Hindlimb muscle (tissue), 1 donor: ENCODE measurements at places on chromosomes 3 and 15.
A peak's percentile ranks its signal among the peaks of the same experiment; 100 is the strongest.

GRCh38 chr3:4474683-4475490 lies 7.8 kb upstream of the SUMF1 start:
- DNase-seq, result no peak

- DNase-seq, result no peak
Measured at GRCh38 chr3:141835557-141836229, 40.8 kb upstream of the ATP1B3 start.

- no peak for DNase-seq
Measured at GRCh38 chr15:101347454-101347853, 52.4 kb upstream of the SNRPA1 start.

- no peak for DNase-seq
Measured at GRCh38 chr15:78749831-78750230, 61.4 kb downstream of the ADAMTS7 start.

- DNase-seq, result no peak
Measured at GRCh38 chr3:80244390-80244789, 476.6 kb upstream of the ROBO1 start.

- DNase-seq, result peak; percentile 47
Measured at GRCh38 chr15:63891079-63891767, 57.5 kb upstream of the HERC1 start.

DNA sequence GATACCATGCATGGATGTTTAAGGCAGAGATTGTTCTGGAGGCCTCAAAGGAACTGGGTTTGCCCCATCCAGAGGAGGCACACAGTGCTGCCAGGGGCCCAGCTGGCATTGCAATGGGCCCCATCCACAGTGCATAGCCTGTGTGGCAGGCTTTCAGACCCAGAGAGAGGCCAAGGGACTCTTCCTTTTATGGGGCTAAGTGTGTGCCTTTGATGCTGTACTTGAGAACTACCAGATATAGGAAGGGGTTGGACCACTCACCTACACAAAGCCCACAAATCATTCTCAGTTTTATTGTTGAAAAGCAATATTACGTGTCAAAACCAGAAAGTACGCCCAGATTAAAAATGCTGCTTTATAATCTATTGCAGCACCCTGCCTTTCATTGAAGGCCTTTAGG lies 134.9 kb downstream of the EPHB1 start:
- DNase-seq, result no peak

DNA sequence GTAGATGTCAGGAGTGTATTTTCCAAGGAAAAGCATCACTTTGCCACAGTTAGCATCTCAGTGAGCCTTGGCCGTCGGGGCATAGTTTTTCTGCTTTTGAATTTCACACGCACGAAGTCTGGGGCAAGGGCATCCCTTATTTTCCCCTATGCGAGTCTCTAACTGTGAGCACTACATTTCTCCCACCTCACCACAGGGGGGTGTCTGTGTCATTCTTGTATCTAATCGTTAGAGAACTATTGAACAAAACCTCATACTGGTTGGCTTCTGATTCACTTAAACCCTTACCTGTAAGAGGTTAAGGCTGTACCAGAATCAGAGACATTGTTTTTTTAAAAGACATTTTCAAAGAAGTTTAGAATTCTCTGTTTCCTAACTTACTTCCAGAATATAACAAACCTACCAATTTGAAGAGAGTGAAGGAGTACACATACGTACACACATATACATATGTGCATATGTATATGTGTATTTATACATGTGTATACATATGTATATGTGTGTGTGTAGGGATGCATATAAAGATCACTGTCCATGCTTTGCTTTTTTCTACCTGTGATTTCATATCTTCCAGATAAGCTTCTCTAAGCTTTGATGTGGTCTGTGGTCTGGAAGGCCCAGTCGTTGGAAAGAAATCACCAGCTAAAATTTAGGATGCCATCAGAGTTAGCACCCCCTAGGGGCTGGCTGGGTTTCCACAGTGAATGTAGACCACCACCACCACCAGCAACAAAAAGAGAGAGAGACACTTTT lies 49.4 kb downstream of the MYZAP start:
- no peak for DNase-seq

GRCh38 chr3:146350852-146351251 lies 99.9 kb upstream of the PLSCR4 start:
- DNase-seq, result no peak

- DNase-seq, result no peak
Measured at GRCh38 chr3:56365905-56366640, 102.2 kb downstream of the ERC2 start.

- no peak for DNase-seq
Measured at GRCh38 chr15:36358094-36358493, 221.3 kb upstream of the CDIN1 start.

DNA sequence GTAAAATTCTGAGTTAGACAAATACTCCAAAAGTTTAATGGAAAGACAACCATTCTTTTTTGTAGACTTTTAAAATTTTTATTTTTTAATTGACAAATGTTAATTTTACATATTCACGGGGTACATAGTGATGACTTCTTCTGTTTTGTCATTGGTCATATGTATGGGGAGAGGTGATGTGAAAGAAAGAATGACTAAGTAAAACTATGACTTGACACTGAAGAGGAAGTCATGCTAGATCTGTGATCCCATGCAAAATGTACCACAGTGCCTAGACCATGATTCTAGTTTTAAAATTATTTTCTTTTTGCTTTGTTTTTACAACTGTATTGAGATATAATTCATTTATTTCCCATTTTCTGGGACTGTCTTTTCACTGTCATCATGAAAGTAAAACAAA lies 281.6 kb downstream of the MBNL1 start:
- no peak for DNase-seq

GRCh38 chr15:45123397-45123796 lies 6.3 kb downstream of the DUOXA1 start:
- DNase-seq, result no peak

DNA sequence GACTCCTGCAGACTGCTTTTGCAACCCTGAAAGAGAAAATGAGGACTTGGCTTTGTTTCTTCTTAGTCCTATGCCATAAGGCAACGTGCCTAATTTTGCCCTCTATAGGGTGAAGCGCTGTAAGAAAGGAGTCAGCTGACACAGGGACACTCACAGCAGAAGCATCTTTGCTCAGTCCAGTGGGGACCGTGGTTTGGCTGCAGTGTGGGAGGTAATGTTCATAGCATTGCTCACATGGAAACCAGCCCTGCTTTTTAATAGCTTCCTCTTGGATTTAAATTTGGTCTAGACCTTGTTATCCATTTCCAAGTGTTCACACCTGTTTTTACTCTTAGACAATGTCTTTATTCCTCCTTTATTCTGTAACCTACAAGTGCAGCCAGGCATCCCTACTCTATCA lies 1032.1 kb downstream of the NTRK3 start:
- no peak for DNase-seq

DNA sequence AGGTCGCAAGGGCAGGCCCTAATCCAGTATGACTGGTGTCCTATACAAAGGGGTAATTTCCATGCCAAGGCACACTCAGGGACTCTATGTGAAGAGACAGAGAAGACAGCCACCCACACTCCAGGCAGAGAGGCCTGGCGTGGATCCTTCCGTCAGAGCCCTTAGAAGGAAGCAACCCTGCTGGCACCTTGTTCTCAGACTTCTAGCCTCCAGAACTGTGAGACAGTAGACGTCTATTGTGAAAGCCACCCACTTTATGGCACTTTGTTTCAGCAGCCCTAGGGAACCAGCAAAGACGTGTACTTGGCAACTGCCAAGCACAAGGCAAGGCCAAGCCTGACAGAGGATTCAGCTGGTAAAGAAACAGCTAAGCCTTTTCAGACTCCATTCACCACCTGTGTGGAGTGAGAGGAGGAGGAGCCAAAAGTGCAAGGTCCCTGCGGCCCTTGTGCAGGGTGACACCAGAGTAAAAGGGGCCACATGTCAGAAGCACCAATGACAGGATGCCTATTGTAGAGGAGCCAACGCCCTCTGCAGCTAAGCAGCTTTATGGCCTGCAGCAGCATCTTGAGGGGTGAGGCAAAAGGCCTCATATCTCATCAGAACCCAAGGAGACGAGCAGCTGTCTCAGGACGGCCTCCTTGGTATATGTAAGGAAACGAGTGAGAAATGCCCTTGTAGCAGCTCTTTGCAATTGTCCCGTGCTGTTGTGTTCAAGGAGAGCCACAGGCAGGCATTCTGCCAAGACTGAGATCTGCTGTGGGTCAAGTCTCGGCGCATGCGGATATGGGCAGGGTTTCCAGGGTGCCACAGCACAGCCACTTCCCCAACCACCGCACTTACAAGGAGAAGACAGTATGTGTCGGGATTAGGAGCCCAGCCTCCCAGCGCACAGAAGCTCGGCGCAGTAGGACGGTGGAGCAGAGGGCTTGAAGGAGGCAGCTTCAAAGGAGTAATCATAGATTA lies 121.5 kb upstream of the LIPC start:
- DNase-seq, result no peak

DNA sequence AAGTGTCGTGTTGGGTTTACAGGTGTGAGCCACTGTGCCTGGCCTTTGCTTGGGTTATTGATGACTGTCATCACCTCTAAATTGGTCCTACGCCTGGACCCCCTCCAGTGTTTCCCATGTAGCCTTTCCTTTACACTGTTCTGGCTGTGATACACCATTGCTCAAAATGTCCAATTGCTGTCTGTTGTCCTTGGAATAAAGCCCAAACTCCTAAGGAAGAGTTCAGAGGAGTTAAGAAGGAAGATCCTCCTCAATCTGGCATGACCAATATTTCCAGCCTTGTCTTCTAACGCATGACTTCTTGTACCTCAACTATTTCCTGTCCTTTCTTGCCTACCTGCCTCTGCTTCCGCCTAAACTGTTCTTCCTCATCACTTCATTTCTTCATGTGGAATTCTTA lies 113.1 kb downstream of the POLR2M start:
- DNase-seq, result no peak

- DNase-seq, result peak; percentile 63
Measured at GRCh38 chr15:60195611-60196010, 191.5 kb downstream of the FOXB1 start.

DNA sequence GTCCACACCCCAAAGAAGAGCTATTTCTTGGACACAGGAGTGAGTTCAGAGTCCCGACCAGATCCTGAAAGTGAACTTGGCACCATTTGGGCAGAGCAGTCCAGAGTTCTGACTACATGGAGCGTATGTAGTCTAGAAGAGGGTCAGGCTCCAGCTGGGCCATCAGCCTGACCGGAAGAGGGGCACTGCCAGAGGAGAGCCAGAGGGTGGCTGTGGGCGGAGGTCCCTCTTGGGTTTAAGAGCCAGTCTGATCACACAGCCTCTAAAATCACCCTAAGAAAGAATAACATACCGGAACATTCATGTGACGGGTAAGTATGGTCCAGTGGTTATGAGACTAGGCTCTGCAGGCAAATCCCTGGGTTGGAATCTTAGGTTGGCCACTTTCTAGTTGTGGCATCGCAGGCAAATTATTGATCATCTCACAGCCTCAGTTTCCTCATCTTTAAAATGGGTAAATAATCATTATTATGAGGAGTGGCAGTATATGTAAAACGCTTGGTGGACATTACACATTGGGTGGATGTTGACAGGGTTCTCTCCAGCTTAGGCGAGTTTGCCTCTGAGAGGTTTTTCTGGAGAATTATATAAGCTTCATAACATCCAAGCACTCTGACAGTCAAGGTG lies 2.1 kb upstream of the RAP2B start:
- DNase-seq, result no peak

- no peak for DNase-seq
Measured at GRCh38 chr15:49986326-49986725, 132.7 kb downstream of the ATP8B4 start.

GRCh38 chr15:35078221-35078915 lies 6.7 kb downstream of the NANOGP8 start:
- peak; percentile 48 for DNase-seq

- DNase-seq, result no peak
Measured at GRCh38 chr15:82709081-82709420, 624 bp downstream of the AP3B2 start.

- no peak for DNase-seq
Measured at GRCh38 chr3:40844896-40845295, 320.1 kb downstream of the ZNF621 start.

- DNase-seq, result no peak
Measured at GRCh38 chr3:178042376-178042775, 493.9 kb upstream of the KCNMB2 start.

DNA sequence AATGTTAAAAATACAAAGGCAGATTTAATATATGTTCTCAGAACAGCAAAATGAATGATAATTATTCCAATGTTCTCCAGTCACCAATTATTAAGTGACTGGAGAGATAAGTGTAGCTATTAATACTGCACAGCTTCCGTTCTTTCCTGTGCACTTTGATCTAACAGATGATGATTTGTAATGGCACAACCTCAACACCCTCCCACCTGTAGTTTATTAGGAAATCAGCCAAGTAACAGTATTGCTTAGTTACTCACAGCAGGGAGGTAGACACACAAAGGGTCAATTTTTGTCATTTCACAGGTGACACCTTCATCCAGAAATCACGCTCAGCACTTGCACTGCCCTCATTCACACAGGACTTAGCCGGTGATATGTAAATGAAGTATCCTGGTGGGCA lies 688.1 kb downstream of the EPHA3 start:
- DNase-seq, result no peak

GRCh38 chr15:31470756-31471155 lies 144.1 kb downstream of the KLF13 start:
- no peak for DNase-seq

DNA sequence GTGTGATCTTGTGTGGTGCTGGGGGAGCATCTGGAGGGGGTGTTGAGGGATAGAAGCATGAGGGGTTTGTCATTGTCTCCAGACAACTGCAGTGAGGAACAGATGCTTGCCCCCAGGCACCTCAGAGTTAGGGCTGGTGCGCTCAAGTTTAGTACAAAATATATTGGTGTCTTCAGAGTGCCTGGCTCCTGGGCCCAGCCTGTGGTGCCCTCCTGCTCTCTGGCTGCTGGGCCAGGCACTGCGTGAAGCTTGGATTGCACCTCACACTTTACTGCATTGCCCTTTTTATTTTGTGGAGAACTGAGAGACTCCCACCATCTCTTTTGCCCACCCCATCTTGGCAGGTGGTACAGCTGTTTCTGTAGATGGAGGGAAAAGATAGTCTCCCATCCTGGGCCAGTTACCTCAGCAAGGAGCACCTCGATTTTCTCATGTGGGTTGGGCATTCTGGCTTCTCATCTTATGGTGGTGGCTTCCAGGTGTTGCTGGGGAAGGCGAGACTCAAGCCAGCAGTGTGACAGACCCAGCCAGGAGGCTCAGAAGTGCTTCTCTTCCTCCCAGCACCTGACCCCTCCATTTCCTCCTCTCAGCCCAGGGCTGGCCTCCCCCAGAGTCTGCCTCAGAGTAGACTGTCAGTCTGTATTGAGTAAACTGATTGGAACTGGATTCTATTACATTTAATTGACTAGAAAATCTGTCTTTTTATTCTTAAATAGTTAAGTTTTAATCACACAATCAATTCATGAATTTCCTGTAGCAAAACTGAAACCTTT lies 140.5 kb downstream of the DNAJB8 start:
- DNase-seq, result no peak
